B cell (primary cell): ENCODE measurements at places on chromosomes 13 and 19.

- H3K27ac ChIP-seq, result no peak overlapping the region
- no peak overlapping the region for H3K4me3 ChIP-seq
- H3K4me1 ChIP-seq, result no peaks in the 10 kb centered on the region
- no peak for DNase-seq
- no peaks in the 10 kb centered on the region for H3K36me3 ChIP-seq
Observed at GRCh38 chr13:43360171-43360570, 336.8 kb downstream of the DNAJC15 start.

DNA sequence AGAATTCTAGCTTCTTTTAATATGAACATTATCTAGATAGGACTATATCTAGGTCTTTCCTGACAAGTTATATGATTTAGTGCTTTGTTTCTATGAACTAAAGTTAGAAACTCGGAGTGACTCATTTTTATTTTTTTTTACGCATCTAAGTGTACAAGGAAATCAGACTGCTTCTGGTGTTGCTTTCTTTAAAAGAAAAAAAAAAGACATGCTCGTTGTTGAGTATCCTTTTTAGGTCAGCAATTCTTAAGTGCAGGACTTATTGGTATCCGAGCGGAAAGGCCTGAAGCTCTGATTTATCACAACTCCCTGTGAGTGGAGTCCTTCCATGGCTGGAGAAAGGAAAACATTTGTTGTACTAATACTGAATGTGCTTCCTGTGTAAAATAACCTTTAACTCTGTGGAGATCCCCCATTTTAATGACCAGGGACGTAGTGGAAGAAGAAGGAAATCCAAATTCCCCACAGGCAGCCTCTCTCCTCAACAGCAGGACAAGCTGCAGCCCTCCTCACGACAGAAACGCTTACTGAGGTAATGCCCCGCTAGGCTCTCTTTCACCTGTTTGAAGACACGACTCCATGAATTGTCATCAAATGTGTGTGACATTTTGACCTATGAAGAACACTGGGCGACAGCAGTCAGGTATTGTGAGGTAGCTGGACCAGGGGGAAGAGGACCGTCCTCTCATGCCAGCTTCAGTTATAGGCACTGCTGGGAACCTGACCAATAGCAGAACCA, 17.9 kb upstream of the POMP start:
- no peak overlapping the region for H3K4me3 ChIP-seq
- no peak overlapping the region for H3K27ac ChIP-seq
- DNase-seq, result no peak
- no peaks in the 10 kb centered on the region for H3K36me3 ChIP-seq
- no peaks in the 10 kb centered on the region for H3K27me3 ChIP-seq
- H3K4me1 ChIP-seq, result peaks cover 36% of the 10 kb centered on the region

DNA sequence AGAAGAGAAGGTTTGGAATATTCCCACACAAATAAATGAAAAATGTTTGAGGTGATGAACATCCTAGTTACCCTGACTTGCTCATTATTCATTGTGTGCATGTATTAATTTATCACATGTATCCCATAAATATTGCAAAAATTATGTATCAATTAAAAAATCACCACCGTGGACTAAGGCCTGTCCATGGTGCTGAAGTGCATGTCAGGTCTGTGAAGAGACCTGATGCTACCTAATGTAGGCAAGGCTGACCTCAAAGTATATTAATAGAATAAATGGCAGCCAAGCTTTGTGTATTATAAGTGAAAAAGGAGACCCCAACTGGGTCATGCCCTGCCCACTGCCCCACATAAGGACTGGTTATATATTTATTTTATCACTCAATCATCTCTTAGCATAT, 34.4 kb upstream of the ZNF835 start:
- no peak overlapping the region for H3K27ac ChIP-seq
- H3K4me1 ChIP-seq, result no peaks in the 10 kb centered on the region

GRCh38 chr19:49687566-49688316, 1.7 kb upstream of the ADM5 start:
- DNase-seq, result no peak
- H3K27me3 ChIP-seq, result peaks cover 33% of the 10 kb centered on the region
- no peak overlapping the region for H3K27ac ChIP-seq
- peaks cover 25% of the 10 kb centered on the region for H3K4me1 ChIP-seq
- no peak overlapping the region for H3K4me3 ChIP-seq

- no peak overlapping the region for H3K27ac ChIP-seq
- DNase-seq, result no peak
- no peak overlapping the region for H3K4me3 ChIP-seq
- peaks cover 42% of the 10 kb centered on the region for H3K4me1 ChIP-seq
- H3K27me3 ChIP-seq, result peaks cover 67% of the 10 kb centered on the region
- H3K36me3 ChIP-seq, result no peaks in the 10 kb centered on the region
Observed at GRCh38 chr19:49440439-49441209, 703 bp downstream of the SLC17A7 start.

GRCh38 chr13:22176968-22177520, 506.2 kb downstream of the FGF9 start:
- H3K27me3 ChIP-seq, result no peaks in the 10 kb centered on the region
- no peak for DNase-seq
- no peak overlapping the region for H3K4me3 ChIP-seq
- H3K36me3 ChIP-seq, result no peaks in the 10 kb centered on the region

DNA sequence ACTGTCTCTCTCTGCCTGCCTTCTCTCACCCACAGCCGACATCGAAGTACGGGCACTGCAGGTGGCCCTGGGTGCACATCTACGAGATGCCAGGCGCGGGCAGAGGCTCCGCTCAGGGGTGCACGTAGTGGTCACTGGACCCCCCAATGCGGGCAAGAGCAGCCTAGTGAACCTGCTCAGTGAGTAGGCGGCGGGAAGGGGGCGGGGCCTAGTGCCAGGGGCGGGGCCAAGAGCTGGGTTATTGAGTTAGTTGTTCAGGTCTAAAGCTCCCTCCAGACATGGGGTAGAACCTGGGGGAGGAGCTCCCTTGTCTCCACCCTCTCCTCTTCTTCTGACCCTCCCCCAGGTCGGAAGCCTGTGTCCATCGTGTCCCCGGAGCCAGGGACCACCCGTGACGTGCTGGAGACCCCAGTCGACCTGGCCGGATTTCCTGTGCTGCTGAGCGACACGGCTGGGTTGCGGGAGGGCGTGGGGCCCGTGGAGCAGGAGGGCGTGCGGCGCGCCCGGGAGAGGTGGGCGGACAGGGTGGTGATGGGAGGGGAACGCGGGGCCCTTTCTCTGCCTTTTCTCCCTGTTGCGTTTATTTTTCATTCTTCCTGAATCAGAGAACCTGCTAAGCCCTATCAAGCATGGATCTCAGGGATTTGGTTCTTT, 1.9 kb downstream of the GTPBP3 start:
- H3K4me1 ChIP-seq, result peaks cover 26% of the 10 kb centered on the region
- peak; percentile 37 for DNase-seq
- no peaks in the 10 kb centered on the region for H3K36me3 ChIP-seq
- no peak overlapping the region for H3K27ac ChIP-seq
- no peak overlapping the region for H3K4me3 ChIP-seq

GRCh38 chr19:33124207-33125098, 7.5 kb upstream of the WDR88 start:
- no peaks in the 10 kb centered on the region for H3K36me3 ChIP-seq
- H3K27me3 ChIP-seq, result no peaks in the 10 kb centered on the region
- H3K4me1 ChIP-seq, result no peaks in the 10 kb centered on the region
- H3K27ac ChIP-seq, result no peak overlapping the region

- H3K27me3 ChIP-seq, result no peaks in the 10 kb centered on the region
- H3K4me3 ChIP-seq, result no peak overlapping the region
- no peak overlapping the region for H3K27ac ChIP-seq
Observed at GRCh38 chr13:42101821-42102585, 53.6 kb downstream of the DGKH start.

DNA sequence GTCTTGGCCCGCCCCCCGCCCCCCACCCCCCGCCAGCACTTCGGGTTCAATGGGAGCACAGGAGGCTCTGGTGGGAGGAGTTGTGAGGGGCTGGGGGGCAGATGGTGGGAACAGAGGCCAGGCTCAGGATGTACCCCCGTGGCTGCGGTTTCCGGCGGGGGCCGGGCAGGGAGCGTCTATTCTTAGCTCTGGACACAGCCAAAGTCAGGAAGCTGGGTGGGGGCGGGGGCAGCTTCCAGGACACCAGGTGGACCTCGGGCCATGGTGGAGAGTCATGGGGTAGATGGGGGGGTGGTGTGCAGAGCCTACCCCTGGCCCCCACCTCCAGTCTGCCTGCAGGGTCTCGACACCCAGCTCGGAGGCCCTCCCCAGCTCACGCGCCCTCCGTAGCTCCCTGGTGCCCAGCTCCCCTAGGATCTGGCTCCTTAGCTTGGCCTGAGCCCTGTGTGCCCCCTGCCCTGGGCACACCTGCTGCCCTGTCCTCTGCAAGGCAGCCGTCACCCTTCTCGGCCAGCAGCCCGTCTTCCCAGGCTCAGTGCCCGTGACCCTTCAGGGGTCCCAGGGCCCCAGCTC, 2.2 kb upstream of the TBXA2R start:
- no peak overlapping the region for H3K4me3 ChIP-seq
- peaks cover 49% of the 10 kb centered on the region for H3K4me1 ChIP-seq
- no peak for DNase-seq
- peaks cover 15% of the 10 kb centered on the region for H3K36me3 ChIP-seq
- H3K27me3 ChIP-seq, result no peaks in the 10 kb centered on the region

DNA sequence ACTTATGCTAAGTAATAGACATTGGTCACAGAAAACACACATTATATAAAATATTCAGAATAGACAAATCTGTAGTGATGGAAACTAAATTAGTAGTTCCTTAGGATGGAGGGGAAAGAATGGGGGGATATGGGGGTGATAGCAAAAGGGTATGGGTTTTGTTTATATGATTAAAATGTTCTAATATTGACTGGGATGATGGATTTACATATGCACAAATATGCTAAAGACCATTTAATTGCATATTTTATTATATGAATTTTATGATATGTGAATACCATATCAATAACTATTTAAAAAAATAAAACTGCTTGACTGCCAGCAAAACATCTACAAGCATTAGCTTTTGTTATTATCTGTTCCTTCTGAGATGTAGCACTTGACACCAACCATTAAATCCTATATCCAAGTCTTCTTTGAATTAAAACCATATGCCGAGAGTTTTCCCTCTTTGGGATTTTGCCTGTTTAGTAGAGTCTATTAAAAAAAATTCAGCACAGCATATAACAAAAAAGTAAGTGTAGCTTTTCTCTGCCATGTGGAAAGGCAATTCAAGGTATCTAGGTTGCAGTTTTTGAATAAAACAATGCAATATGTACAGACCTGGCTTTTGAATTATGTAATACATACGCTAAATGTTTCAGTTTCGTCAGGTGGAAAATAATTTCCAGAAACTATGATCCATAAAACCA, 2584.1 kb upstream of the PCDH20 start:
- H3K27ac ChIP-seq, result no peak overlapping the region
- no peaks in the 10 kb centered on the region for H3K4me1 ChIP-seq
- DNase-seq, result no peak
- no peak overlapping the region for H3K4me3 ChIP-seq
- H3K36me3 ChIP-seq, result no peaks in the 10 kb centered on the region
- H3K27me3 ChIP-seq, result no peaks in the 10 kb centered on the region

DNA sequence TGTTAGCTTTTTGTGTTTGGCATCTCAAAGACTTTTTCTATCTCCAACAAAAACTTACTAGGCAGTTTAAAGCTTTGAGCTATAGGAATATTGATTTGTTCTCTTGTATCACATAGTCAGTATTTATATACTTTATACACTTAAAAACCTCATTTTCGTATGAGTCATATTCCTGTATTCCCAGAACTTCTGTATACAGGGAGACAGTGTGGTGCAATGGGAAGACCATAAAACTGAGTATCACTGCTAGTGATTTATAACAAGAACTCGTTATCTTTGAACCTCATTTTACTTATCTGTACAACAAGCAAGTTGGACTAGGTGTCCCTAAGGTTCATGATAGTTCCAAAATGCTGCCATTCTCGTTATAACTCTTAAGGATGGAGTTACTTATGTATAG, 6.3 kb downstream of the GPR180 start:
- H3K4me1 ChIP-seq, result no peaks in the 10 kb centered on the region
- no peak overlapping the region for H3K4me3 ChIP-seq
- DNase-seq, result no peak
- H3K27ac ChIP-seq, result no peak overlapping the region
- H3K27me3 ChIP-seq, result no peaks in the 10 kb centered on the region

GRCh38 chr19:18373892-18374629, 11.9 kb upstream of the GDF15 start:
- DNase-seq, result peak; percentile 42
- no peaks in the 10 kb centered on the region for H3K36me3 ChIP-seq
- no peak overlapping the region for H3K4me3 ChIP-seq
